ENCODE measurements at places on chromosomes 3 and 15.

- DNase-seq: no peak
Observed at GRCh38 chr3:59040902-59041301, 8.9 kb downstream of the CFAP20DC start.

GRCh38 chr3:103494011-103494410, 1059.2 kb downstream of the ZPLD1 start:
- DNase-seq: no peak

DNA sequence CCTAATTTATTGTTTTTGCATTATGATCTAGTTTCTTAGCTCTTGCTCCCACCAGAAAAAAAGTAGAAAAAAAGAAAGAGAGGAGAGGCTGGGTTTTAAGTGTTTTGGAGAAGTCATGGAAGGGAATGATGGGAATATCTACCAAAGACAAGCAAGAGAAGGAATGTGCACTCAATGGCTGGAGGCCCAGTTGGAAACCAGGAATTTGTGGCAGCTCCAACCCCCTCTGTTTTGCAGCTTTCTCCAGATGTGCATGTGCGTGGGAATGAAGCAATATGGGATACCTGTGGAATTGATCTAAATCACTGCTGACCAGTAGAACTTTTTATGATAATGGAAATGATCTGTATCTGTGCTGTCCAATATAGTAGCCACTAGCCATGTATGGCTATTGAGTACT, 27.1 kb downstream of the EIF2AK4 start:
- DNase-seq: no peak

DNA sequence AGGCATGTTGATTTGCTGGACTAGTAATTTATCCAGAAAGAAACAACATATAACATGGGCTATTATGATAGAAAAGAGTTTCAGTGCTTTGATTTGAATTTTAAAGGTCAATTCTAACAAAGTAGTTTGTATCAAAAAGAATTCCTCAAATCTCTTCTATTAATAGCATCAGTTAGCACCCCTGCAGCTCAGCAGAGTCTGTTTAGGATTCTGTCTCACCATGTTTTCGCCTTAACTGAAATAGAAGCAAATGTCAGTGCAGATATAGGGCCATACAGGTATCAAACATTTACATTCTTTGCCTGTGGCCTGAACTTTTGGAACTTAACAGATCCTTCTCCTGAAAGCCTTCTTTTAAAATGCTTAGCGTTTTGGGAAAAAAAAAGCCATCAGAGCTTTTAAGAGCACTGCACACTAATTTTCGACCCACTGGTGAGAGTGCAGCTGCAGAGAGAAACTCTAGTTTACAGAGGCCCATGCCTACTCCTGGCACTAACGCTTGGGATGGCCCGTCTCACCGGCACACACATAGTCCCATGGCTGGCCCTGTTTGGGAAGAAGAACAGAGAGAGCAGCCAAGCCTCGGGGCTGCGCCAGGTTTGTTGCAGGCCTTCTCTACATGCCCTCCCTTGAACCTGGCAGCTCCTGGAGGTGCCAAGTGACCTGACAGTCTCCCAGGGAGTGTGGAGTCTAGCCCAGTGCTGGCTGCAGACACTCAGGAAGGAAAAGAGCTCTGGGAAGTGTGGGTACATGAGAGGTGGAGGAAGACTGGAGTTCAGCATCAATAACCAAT, 9.9 kb upstream of the PAQR9 start:
- DNase-seq: no peak

DNA sequence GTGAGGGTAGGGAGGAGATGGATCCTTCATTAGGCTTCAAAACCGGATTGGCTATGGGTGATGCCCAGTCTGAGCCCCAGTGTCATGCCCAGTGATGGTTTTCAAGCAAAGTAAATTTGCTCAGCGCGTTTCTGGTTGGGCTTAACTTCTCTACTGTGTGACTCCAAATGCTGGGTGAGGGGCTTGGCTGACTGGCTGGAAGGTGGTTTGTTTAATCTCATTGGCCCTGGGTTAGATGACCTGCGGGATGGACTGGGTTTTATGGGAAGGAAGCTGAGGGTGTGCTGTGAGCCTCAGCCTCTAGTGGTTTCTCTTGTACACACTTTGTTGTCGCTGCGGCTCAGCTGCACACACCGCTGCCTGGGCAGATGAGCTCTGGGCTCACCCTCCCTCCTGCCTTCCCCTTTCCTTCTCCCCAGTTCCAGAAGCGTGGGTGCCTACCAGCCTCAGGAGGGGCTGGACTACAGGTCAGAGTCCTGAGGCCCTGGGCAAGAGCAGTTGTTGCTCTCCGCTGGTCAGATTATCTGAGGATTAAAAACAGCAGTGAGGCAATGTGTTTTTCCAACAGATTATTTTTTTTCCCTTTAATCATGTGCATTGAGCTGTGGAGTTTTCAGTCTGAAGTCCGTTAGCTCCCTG, 18.6 kb downstream of the PDIA5 start:
- DNase-seq: no peak

- DNase-seq: no peak
Observed at GRCh38 chr3:73789825-73790444, 165.2 kb upstream of the PDZRN3 start.

GRCh38 chr15:100628746-100629145, 26.4 kb downstream of the ASB7 start:
- no peak for DNase-seq

- DNase-seq: peak; percentile 76
Observed at GRCh38 chr15:60557191-60557618, 78.3 kb upstream of the ICE2 start.

DNA sequence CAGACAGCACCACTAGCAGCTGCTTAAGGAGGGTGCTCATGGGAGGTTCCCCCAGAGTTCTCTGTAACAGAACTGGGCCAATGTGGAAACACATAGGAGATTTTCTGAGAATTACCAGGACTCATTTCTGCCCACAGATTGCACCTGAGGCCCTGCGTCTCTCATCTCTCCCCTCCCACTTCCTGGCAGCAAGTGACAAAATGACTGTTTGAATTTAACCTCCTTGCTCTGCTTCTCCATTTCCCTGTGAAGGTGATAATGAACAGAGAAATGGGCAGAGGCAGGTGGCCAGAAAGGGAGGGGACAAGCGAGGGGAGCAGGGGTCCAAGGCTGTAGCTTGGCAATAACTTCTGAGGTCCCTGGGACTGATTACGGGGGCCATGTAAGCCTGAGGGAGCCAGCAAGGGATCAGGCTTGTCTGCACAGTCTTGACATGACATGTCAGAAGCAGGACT, 8.0 kb downstream of the EPHB1 start:
- DNase-seq: peak; percentile 4

- no peak for DNase-seq
Observed at GRCh38 chr15:66898656-66899386, 166.6 kb upstream of the SMAD3 start.

DNA sequence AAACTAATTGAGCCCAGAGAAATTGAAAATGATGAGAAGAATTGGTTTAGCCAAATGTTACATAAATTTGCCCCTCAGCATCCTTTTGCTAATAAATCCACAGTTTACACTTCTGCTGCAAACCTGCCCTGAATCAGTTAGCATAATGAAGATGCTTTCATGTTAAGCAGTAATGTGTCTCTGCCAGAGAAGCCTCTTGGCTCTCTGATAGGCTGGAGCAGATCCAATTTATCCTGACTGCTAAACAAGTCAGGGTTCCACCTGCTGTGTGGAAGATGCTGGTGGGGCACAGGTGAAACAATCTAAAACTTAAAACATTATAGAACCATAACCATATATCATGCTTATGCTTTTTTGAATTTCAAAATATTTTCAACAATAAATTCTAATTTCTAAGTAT, 946.8 kb downstream of the OTOL1 start:
- DNase-seq: no peak

DNA sequence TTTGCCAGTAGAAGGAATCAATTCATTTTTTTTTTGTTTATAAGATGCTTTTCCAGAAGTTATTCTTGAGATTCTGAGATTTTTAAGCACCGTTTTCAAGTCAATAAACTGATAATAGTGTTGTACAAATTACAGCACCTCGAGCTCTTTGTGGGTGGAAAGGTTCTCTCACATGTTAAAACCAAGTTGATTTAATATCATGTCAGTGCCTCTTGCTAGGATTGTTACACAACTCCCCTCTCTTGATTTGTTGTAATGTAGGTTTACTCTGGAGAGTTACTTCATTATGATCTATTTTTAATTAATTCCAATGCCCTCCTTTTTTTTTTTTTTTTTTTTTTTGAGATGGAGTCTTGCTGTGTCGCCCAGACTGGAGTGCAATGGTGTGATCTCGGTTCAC, 25.8 kb upstream of the UBXN7 start:
- no peak for DNase-seq

GRCh38 chr3:74000725-74001124, 376.0 kb upstream of the PDZRN3 start:
- DNase-seq: no peak

DNA sequence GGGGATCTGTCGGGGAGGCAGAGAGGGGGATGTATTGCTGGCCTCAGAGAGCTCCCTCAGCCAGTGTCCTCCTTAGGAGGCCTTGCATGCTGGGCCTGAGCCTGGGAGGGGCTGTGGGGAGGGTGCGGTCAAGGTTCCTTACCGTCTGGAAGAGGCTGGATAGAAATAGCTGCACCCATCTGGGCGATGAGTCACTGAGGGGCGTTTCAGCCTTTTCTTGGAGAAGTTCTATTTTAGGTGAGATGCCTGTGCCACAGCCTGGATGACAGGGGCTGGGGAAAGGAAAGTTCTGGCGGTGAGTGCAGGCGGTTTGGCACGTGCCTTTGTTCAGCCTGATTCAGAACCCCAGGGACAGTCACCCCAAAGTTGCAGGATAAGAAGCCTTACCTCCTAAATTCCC, 35.7 kb upstream of the APEH start:
- DNase-seq: no peak

DNA sequence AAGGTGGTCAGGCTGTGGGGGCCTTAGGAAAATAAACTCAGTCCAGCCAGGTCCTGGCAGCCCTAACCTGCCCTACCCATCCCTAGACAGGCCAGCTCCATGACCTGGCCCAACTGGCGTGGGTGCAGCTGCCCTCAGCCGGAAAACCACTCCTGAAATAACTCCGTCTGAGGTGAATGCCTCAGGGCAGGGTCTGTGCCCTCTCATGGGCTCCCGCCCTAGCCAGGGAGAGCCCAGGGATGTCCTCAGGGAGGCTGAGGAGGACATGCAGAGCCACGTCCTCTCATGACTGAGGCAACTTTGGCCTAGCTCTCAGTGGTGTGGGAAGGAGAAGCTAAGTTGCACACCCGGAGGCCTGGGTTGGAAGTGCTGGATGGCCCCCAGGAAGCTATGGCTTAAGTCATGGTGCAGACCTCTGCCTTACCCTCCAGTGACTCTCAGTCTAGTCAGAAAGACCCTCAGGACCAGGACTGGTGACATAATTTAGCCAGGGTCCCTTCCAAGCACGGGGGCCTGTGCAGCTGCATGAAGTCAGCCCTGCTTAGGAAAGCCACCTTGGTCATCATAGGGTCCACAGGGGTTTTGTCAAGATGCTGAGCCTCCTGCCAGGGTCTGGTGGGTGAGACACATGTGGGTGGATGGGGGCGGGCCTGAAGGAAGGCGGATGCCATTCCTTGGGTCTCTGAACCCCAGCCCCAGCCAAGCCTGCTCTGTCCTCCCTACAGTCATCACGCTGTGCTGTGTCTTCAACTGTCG, 7.4 kb downstream of the TMIE start:
- DNase-seq: no peak

- DNase-seq: no peak
Observed at GRCh38 chr15:95215017-95215416, 983.7 kb downstream of the MCTP2 start.

DNA sequence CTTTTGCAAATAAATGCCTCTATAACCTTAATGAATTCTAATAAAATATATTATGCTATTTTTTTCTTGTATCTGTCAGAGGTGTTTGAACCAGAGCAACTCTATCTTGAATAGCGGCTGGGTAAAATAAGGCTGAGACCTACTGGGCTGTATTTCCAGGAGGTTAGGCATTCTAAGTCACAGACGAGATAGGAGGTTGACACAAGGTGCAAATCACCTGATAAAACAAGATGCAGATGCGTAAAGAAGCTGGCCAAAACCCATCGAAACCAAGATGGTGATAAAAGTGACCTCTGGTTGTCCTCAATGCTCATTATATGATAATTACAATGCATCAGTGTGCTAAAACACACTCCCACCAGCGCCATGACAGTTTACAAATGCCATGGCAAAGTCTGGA, 990.7 kb downstream of the FHIT start:
- DNase-seq: no peak

- DNase-seq: no peak
Observed at GRCh38 chr15:78714890-78715289, 73.9 kb upstream of the CHRNB4 start.

DNA sequence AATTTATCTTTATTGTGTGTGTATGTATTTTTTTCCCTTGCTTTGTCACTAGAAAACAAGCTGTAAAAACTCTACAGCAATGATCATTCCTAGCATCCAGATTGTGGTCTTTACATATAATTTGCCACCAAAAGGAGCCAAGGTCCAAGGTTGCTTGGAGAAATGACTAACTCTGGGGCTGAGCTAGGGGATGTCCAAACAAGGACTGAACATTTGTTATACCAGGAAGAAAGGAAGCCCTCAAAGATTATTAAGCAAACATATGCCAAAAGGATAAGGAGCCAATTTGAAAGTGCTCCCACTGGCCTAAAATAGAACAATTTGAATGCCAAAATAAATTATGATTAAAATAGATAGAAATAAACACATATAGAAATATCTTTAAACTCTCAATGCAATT, 293.3 kb downstream of the ZIC1 start:
- DNase-seq: no peak

- DNase-seq: no peak
Observed at GRCh38 chr3:61807865-61808276, 246.5 kb downstream of the PTPRG start.

GRCh38 chr3:146227486-146227885, 23.4 kb downstream of the PLSCR4 start:
- DNase-seq: no peak

DNA sequence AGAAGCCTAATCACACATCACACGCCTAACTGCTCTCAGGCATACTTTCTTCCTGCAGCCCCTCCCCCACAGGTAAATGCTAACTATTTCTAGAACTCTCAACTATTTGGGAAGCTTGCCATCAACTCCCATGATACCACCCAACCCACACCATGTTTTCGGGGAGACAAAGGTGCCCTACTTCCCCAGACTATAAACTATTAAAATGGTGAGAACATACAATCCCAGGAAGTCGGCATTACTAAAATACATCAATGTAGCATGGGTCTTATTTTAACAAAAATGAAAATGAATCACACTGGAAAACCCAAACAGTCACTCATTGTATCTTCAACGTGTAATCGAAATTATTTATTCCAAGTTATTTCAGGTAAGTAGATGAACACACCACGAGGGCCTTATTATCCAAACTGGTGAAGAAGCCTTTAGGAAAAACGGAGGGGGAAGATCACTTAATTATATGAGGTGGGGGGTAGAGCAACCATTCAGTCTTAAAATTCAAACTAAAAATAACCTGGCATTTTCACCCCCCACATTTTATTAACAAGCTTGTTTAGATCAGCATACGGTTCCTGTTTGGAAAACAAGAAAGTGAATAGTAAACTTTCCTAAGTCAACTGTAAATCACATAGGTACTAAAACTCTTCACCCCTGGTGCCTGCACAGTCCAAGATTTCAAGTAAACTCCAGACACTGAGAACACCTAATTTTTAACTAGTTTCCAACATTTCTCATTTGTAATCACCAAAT, 1.9 kb downstream of the TBL1XR1 start:
- DNase-seq: peak; percentile 48
